Activated B cell treated with CpG ODN at 0.5 μM for 24 hours (primary cell): ENCODE measurements at places on chromosomes 4 and X. TPM values are rescaled to one million over a fixed set of nuclear protein-coding genes. Genes with fewer than 3 reads are reported as not detected.

GRCh38 chr4:4368809-4369580, 17.9 kb upstream of the NSG1 start:
- DNase-seq: no peak
- no peak overlapping the region for H3K4me3 ChIP-seq
- H3K4me1 ChIP-seq: no peaks in the 10 kb centered on the region

DNA sequence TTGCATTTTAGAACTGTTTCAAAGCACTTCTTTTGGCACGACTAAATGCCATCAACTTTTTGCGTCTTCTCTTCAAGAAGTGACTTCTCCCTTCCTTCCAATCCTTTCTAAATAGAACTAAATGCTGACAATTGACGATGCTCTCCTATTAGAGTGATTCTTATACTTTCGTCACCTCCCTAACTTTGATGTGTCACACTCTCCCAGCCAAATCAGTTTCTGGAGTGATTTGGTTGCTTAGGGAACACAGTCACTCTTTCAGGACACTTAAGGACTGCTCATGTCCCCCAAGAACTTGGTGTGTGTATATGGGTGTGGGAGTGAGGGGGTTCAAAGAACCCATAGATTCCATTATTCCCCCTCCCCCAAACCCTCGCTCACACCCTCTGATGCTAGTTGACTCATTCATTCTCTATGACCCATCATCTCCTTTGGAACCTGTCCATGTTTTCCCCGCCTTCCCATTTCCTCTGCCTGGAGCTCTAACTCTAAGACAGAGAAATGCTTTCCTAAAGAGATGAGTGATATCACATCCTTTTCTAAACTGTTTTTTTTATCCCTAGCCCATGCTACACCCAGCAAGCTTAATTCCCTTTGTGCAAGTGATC, 26.8 kb upstream of the AREG start:
- no peak overlapping the region for H3K4me3 ChIP-seq
- no peaks in the 10 kb centered on the region for H3K36me3 ChIP-seq
- H3K4me1 ChIP-seq: no peaks in the 10 kb centered on the region
- H3K27me3 ChIP-seq: peaks cover 7% of the 10 kb centered on the region
- DNase-seq: no peak

DNA sequence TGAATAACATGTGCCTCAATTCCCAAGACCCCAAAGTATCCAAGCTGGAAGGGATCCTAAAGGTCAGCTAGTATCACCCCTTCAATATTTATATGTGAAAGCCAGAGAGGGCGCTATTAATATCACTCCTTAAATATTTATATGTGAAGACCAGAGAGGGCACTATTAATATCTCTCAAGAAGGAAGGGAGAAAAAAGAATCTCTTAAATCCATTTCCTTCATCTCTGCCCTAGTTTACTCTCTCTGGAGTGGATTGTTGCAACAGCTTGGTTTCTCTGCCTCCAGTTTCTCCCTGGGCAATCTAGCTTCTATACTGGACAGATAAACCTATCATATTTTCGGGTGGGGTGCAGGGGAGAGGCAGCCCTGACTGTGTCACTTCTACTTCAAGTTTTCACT, 31.6 kb upstream of the MSN start:
- no peak overlapping the region for H3K4me3 ChIP-seq
- H3K27me3 ChIP-seq: no peaks in the 10 kb centered on the region
- no peak for DNase-seq
- H3K36me3 ChIP-seq: no peaks in the 10 kb centered on the region

DNA sequence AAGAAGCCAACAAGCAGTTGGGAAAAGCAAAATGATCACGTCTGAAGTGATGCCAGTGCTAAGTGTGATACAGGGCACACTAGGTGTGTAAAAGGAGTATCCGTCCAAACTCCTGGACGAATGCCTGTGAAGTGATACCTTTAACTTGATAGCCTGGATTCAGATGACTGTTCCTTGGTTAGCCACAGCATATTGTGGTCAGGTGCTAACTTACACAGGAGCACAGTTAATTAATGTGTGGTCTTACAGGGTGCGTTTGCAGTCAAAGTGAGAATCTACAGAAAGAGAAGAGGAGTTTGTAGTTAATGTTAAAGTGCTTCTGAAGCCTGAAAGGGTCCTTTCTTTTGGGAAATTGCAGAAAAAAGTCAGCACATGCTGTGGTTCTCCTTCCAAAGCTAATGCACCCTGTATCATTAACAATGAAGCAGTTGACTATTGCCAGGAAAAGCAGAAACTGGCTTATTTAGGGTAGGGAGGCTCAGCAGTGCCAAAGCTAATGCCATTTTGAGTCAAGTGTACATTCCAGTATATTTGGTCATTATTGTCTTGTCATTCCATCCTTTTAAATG, 61.1 kb downstream of the DCLK2 start:
- no peak for DNase-seq
- H3K27ac ChIP-seq: no peak overlapping the region
- H3K36me3 ChIP-seq: no peaks in the 10 kb centered on the region
- no peaks in the 10 kb centered on the region for H3K27me3 ChIP-seq
- no peak overlapping the region for H3K4me3 ChIP-seq

GRCh38 chrX:2504706-2505332, 4.0 kb upstream of the DHRSX start:
- DNase-seq: no peak
- H3K36me3 ChIP-seq: no peaks in the 10 kb centered on the region
- no peak overlapping the region for H3K4me3 ChIP-seq
- no peak overlapping the region for H3K27ac ChIP-seq

DNA sequence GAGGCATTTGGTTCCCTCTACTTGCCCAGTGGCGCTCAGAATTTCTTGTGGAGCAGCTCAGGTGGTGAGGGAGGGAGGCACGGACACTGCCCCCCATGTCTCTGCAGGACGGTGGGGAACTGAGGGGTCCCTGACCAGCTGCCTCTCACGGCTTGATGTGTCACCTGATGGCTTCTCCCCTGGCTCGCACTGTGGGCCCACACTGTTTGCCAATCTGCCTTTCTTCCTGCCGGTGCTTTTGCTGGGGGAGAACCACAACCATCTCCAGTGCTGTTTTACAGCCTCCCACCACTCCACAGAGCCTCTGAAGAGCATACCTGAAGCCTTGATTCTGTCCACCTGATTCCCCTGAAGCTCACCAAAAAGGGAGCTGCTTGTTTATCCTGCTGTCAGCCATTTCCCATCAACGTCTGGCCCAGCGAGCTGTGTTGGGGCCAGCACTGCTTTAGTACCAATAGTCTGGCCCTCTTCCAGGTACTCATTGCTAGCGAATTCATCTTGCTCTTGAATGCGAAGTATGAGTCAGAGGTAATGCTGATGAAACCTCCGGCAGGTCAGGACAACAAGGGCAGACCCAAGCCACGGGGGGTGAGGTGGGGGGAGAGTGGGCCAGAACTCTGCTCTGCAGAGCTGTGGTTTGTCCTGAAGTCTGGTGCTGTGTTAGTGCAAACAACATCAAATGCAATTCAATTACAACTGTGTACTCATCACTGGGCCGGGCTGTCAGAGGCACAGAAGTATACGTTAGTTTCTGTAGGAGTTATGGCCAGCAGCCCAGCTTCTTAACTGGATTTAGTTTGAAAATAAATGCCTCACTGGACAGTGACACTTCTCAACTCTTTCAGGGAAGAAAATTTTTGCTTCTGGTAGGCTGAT, 208.3 kb upstream of the JADE1 start:
- no peaks in the 10 kb centered on the region for H3K36me3 ChIP-seq
- H3K27me3 ChIP-seq: no peaks in the 10 kb centered on the region
- no peak overlapping the region for H3K27ac ChIP-seq
- H3K4me3 ChIP-seq: no peak overlapping the region
- H3K4me1 ChIP-seq: no peaks in the 10 kb centered on the region
- no peak for DNase-seq

- DNase-seq: no peak
- no peaks in the 10 kb centered on the region for H3K36me3 ChIP-seq
Observed at GRCh38 chr4:1519787-1520661, 113.8 kb upstream of the NKX1-1 start.

- DNase-seq: no peak
- no peaks in the 10 kb centered on the region for H3K4me1 ChIP-seq
- no peaks in the 10 kb centered on the region for H3K36me3 ChIP-seq
- no peak overlapping the region for H3K4me3 ChIP-seq
Observed at GRCh38 chrX:138890491-138890890, 179.0 kb upstream of the FGF13 start.

RBM10 gene
- 54.9 and 55.6 TPM in 2 replicates for total RNA-seq

DRP2 gene
- 0.07 TPM in 2 replicates for total RNA-seq

ZCCHC18 gene
- 2.2 and 3.4 TPM in 2 replicates for total RNA-seq

PPARGC1A gene
- not detected in 2 replicates for total RNA-seq

PAGE1 gene
- total RNA-seq: not detected in 2 replicates
